Bone marrow (tissue), 2 donors: ENCODE measurements at places on chromosomes 2 and 18.

DNA sequence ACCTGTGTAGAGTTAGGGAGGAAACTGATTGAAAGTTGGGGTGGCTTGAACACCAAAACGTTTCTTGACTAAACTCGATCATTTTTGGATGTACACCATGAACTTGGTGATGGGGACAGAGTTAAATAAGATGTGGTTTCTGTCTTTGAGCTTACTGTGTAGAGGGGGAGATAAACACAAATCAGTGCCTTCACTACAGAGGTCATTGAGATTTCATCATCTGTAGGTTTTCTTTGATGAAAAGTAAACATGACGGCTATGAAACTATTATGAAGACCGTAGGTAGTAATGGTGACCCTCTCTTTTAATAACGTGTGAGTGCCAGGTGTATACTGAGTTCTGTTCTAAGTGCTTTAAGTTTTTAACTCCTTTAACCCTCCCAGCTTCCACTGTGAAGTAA is 6.5 kb downstream of the LCLAT1 start:
- no peak for DNase-seq

- DNase-seq: peak; percentile 11
These were observed 82.6 kb downstream of the PKP4 start for GRCh38 chr2:158539176-158540005.

DNA sequence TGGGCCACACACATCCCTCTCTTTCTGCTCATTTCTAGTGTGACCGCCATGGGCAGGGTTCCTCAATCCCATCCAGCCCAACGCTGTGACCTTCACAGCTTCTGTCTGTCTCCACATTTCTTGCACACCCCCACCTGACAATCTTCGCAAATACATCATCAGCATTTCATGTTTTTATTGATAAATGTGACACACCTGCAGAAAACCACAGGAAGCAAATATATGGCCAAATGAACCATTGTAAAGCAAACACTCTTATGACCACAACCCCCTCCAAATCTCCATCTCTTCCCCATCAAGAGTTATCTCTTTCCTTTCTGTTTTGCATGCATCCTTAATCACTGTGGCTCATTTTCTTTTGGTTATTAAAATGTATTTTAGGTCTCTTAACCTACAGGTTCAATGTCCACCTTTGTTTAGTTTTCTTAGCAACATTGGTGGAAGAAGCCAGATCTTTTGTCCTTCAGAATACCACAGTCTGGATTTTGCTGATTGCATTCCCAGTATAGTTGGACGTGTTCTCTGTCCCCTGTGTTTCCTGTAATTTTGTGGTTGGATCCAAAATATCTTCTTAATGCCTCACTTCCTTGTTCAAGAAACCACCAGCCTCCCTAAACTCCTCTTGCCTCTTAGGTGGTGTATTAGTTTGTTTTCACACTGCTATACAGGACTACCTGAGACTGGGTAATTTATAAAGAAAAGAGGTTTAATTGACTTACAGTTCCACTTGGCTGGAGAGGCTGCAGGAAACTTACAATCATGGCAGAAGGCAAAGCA is 9.8 kb upstream of the NCK2 start:
- DNase-seq: no peak

- no peak for DNase-seq
These were observed 260.6 kb downstream of the PAX3 start for GRCh38 chr2:222038067-222038802.

DNA sequence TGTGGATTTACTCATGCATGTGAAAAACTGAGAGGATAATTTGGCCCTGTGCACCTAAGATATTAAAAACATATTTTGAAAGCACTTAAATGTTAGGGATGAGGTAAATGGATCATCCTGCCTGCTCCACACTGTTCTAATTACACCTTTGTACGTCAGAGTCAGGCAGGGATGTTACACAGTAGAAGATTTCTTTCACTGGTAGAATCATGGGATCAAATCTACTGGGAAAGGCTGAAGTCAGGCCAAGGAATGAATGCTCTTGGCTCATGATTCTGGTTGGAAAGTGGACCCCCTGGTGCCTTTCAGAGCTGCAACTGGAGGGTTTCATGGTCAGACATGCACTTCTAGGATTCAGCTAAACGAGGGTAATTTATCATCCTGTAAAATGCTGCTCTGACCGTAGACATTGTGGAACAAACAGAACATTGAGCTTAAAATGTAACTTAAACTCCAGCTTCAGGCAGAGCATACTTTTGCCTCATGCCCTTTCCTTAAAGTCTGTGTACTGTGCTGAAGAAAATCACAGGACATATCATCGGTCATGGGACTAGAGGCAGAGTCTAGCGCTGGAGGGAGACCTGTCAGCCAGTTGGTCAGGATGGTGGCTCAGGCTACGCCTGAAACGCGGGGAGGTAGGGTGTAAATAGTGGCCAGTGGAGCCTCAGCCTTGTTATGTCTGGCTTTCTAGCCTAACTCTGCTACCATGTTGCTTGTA is 4.9 kb downstream of the KCNE4 start:
- no peak for DNase-seq

DNA sequence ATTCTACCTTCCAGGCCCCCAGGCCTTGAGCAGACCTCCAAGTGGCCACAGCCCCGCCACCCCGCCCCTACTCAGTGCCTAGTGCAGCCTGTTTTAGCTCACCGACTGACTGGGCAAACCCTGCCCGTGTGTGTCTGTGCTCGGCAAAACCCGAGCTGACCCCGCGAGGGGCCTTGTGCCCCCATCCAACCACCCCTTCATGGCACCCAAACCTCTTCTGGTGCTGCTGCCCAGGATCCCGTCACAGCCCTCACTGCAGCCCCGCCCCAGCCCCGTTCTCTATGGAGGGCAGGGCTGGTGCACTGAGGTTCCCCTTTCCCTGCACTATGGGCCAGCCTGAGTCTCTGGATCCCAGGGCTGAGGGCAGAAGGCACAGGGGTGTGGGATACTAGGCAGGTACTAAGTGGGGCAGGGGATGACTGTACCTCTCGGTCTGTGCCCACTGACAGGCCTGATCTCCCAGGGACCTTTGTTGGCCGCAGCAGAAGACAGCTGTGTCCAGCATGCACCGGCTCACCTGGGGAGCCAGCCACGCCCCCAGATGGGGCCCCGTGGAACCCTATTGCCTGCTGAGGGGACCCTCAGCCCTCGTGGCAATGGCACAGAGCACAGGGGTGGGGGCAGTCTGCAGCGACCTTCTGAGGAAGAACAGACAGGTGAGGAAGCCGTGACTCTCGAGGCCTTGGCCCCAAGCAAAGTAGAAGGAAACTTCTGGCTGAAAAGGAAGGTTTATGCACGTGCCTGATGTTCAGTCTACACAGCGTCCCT is 69.9 kb upstream of the OTOS start:
- DNase-seq: no peak

- no peak for DNase-seq
These were observed 160.7 kb downstream of the NDUFA10 start for GRCh38 chr2:239864247-239865058.

DNA sequence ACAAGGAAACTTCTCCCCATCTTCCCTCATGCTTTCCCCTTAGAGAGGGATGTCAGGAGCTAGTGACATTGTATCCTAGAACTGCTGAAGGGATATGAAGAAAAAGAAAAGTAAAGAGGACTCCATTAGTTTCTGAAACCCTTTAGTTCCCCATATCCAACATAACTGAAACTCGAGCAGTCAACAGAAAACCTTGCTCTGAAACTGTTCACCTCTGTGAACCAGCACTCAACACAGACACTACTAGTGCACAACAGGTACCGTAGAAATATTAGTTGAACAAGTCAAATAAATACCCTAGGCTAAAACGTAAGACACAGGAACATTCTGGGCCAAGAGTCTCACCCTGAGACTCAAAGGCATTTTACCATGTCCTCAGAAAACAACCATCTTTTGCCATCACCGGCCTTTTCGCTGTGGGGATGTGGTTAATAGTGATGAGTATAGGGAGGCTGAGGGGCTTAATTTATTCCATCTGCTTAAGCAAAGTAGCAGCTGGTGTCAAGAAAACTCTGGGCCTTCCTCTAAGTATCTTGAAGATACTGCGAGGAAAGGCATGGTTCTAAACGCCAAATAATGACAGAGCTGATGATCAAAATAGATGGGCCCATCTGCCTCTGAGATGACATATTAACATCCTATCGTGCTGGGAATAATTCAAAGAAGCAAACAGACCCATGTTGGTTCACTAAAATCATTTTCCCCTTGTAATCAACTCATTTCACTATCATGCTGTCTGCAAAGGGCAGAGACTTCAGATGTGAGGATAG is 156.8 kb downstream of the STK39 start:
- no peak for DNase-seq

DNA sequence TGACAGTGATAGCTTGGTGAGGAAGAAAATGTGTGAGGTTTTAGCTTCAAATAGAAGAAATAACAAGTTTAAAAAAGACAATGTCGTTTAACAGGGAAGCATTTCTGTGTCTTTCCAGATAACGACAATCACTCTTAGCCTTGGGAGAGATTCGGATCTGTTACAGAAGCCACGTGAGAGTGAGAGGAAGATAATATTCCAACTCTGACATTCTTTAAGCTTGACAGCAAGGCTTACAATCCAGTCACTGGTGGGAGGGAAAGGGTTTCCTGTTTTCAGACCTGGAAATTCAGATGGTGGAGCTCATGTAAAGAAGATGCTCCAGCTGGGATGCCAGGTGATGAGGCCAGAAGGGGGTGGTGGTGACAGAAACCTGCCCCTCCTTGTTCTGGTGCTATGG is 30.8 kb downstream of the FBXO48 start:
- no peak for DNase-seq

GRCh38 chr2:217316743-217317142 is 456.9 kb upstream of the TNP1 start:
- no peak for DNase-seq

GRCh38 chr2:155733091-155733853 is 599.2 kb downstream of the NR4A2 start:
- no peak for DNase-seq

- no peak for DNase-seq
These were observed 109.0 kb upstream of the CBLN2 start for GRCh38 chr18:72652990-72653593.

DNA sequence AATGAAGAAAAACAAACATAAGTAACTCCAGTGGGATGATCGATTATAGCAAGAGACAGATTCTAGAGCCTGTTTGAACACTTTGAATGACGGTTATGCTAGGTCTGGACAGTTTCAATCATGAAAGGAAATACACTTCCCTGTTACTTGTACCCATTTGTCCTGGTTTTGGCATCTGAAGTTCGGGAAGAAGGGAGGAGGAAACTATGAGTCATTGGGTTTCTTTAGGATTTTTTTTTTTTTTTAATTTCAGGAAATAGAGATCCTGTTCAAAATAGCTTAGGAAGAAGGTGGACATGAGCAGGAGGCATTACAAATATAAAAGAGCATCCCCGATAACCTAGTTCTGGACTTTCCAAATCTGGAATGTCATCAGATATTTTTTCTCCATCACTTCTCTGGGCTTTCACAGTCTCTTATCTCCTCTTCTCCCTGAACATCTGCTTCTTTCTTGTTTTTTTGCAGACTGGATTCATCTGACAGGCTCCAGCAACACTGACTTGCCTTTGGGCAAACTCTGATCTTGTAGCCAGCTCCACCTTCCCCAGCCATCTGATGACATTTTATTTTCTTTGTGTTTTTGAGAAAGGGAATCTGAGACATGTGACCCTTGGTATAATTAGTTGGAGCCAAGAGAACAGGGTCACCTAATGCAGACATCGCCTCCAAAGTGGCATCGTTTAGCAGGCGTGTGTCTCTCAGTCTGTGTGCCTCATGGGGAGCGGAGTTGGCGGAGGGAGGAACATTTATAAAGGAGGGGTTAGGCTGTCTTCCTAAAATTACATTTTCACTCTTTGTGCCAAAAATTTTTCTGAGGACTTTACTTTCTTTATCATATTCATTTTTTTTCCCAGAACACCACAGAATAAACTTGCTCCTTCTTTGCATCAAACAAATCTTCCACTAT is 195.3 kb upstream of the EPHA4 start:
- DNase-seq: no peak

DNA sequence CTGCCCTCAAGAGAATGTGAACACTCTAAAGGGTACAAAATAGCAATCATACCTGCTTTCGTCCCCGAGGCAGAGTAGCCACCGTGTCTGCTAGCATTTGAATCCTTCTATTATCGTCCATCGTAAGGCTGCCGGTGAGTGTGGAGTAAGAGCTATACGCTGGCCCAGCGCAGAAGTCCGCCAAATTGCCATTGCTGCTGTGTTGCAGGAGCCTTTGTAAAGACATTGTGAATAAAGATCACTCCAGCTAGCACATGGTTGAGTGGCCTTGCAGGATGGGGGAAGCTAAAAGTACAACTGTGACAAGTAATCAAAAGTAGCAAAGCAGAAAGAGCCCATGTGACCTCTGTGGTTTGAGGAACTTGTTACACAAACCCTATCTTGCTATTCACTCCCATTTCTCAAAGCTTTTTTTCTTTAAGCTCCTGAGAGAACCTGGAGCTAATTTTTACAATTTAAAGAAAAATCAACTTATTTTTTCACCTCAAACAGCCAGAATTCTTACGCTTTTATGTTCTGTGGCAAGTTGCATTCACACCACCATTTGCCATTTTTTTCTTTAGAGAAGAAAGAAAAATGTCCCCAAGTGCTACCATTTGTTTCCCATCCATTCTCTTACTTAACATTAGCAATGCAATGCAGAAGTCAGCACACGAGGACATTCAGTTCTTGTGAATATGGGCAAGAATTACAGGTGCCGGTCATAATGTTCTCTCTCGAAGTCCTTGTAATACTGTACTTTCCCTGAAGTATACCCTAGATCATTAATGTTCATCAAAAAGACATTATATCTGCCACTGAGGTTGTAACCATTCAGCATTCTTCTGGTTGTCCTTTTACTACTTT is at the start of gene CYTIP:
TSS of gene CYTIP (minus strand) at position 295 of the 846 bp plus-strand sequence. CDS start at position 226, 69 bp downstream.
- peak; percentile 89 for DNase-seq

DNA sequence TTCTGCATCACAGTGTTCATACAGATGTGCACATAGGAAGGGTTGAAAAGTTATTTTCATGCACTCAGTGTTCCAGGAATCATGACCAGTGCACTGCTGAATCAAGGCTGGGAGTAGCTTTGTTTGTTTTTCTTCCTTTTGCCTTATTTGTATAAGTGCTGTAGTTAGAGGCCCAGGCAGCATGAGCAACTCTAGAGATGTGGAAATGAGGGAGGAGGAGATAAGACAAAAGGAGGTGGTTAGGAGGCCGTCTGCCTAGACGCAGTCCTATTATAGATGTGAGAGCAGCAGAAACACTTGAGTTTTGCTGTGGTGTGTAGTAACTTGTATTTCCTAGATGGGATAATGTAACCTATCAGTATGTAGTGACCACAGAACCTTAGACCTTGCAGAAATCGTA is 264.3 kb upstream of the RASGRP3 start:
- DNase-seq: no peak

- no peak for DNase-seq
These were observed 10.6 kb downstream of the SCN3A start for GRCh38 chr2:165193178-165193777.

DNA sequence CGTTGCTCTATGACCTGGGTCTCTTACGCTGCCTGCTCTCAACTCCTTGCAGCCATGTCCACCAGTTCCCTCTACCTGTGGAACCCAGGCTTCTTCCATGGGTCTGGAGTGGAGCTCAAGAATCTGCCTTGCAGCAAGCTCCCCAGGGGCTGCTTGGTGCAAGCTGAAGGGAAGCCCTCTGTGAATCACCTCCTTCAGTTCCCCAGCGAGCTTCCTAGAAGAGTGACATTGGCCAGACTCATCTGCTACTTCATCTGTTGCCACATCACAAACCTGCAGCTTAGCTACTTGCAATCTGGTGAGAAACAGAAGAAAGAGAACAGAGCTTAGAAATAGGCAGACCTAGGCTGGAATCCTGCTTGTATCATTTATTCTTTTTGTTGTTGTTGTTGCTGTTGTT is 9.8 kb upstream of the EFR3B start:
- no peak for DNase-seq

GRCh38 chr2:179097131-179097530 is 47.2 kb upstream of the CCDC141 start:
- DNase-seq: no peak

GRCh38 chr2:204172145-204172600 is 235.6 kb downstream of the ICOS start:
- DNase-seq: no peak
